ENCODE measurements at places on chromosomes 2 and 18.

DNA sequence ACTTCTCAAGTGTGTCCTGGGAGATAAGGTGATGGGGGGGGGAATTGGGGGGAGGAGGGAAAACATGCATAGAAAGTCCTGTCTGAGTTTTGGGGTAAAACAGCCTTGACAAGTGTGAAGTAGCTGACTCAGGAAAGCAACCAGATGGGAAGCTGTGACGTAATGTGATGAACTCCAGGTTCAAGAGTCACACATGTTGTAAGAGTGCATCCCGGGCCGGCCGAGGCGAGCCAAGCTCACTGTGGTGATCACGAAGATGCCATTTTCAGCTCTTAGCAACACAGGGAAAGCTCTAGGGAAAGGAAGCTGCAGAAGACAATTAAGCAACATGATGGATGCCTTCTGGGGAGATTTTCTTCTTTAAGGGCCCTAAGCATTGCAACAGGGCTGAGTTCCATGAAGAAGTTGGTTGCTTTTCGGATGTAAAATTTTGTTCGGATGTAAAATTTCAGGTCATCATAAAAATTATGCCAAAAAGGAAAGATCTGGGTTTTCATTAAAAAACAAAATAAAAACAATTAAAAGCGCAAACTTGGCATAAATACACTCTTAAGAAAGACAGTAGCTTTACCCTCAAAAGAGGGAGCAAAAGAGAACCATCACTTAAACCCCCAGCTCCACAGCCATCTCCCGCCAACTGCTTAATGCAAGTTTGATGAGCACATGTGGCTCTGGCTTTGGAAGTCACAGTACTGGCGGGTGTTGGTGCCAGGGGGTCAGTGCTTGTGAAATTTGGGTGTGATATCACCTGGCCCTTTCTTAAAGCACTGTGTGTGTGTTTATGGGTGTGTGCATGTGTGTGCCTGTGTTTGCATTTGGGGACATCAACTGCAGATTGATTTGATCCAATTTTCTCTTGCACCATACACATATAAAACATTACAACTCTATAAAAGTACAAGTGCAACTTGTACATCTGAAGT lies 19.1 kb downstream of the SERTAD2 start:
- no peak for DNase-seq

GRCh38 chr2:167964650-167965413 lies 282.6 kb downstream of the STK39 start:
- no peak for DNase-seq

DNA sequence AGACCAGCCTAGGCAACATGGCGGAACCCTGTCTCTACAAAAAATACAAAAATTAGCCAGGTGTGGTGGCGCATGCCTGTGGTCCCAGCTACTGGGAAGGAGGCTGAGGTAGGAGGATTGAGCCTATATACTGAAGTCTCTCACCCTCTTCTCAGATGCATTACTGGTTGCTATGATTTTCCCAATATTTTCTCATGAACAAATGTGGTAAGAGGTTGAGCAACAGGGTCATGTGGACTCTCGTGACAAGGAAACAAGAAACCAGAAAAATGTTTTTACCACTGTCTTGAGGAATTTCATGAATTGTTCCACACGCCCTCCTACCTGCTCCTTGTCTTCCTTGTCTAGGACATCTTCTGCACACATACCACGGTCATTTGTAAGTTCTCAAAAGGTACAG lies 12.4 kb downstream of the LMAN2L start:
- DNase-seq = no peak

- DNase-seq = no peak
These were observed 201.4 kb downstream of the SRBD1 start for GRCh38 chr2:45409677-45410076.

GRCh38 chr2:192969055-192969454 lies 774.3 kb upstream of the TMEFF2 start:
- no peak for DNase-seq

DNA sequence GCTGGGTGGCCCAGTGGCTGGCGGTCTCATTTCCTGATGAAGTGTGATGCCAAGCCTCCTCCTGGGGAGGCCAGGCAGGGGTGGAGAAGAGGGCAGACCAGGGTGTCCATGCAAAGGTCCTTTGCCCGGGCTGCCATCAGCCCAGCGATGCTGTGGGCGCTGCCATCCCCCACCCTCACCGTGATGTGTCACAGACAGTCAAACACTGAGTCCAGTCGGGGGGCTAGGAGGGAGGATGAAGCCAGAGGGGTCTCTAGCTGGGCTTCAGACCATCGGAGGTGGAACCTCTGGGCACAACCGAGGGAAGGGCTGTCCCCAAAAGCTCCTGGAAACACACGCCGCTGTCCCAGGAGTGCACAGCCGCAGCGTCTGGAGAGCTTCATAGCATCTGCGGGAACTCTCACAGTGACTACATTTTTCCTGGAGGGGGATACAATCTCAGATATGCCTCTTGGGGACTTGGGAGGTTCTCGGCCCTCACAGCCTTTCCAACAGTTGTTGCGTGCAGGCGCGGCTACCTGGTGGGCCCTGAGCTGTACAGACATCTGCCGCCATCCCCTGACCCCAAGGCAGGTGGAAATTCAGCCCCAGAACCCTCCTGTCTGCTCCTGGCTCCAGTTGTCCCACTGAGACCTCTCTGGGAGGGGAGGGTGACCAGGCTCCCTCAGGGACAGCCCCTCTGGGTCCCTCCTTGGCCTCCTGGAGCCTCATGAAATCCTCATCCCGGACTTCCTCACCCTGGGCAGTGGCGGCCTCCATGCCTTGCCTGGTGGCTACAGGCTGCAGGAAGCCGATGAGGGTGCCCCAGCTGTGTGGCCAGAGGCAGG lies 26.5 kb upstream of the OTOS start:
- DNase-seq = no peak

- DNase-seq = no peak
These were observed 136.0 kb upstream of the SIX2 start for GRCh38 chr2:45145073-45145899.

DNA sequence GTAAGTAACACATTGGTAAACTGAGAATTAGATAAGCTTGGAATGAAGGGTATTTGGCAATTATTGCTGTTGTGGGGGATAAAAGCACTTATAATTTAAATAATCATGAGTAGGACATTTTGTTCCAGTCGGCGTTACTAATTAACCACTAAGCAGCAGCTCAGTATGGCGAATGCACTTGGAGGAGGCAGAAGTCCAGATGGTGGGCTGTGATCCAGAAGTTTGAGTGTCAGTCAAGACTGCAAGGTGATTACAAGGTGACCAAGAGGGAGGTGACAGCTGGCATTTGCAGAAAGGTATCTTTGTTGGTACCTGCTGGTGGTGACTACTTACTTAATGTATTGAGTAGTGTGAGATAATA lies 643.6 kb upstream of the FAM98A start:
- no peak for DNase-seq

GRCh38 chr2:158687315-158687714 lies 107.8 kb upstream of the DAPL1 start:
- DNase-seq = no peak

DNA sequence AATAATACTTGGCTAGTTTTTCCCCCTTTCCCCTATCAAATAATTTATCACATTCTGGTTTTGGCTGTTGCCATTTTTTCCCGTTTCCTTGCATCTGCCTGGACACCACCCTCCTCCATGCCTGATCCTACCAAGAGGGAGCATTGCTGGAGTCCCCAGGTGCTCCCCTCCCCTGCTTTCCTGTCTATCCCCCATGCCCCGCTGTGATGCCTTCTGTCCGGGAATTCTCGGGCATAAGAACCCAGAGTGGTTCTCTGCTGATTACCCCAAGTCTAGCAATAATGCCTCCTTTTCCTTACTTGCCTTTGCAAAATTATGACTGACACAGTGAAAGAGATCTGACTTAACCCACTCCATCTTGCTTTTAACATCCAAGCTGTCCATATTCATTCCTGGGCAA lies 248.0 kb upstream of the PXDN start:
- no peak for DNase-seq

- DNase-seq = no peak
These were observed 971.2 kb upstream of the PIK3C3 start for GRCh38 chr18:40983835-40984234.

DNA sequence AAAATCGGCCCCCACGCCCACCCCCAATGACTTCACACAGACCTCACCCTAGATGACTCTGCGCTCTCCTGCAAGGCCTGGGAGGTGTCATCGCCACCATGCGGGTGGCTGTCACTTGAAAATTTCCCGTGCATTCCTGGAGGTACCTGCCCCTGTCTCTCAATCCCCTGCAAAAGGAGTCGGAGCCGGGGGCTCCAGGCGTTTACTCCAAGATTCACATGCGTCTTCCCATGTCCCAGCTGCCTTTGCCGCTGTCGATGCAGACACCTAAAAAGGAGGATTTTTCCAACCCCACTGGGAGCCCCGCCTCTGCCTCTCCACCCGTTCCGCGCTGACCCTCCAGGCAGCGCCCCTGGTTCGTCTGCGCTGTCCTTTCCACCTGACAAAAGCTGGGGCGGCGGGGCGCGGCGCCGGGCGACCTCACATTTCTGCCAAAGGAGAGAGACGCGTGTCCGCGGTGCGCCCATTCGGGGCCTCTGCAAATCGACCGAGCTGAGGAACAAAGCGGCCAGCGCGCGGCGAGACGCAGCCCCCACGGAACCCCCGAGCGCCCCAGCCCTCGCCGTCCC lies 667 bp downstream of the REEP1 start:
- no peak for DNase-seq

- no peak for DNase-seq
These were observed 1400.4 kb downstream of the SUCLG1 start for GRCh38 chr2:83058683-83059082.

- no peak for DNase-seq
These were observed 186.0 kb downstream of the CAMKMT start for GRCh38 chr2:44547718-44548117.
